Suppressor macrophage treated with lipopolysaccharide for 1 hour (primary cell): ENCODE measurements at places on chromosomes 12 and 14.

DNA sequence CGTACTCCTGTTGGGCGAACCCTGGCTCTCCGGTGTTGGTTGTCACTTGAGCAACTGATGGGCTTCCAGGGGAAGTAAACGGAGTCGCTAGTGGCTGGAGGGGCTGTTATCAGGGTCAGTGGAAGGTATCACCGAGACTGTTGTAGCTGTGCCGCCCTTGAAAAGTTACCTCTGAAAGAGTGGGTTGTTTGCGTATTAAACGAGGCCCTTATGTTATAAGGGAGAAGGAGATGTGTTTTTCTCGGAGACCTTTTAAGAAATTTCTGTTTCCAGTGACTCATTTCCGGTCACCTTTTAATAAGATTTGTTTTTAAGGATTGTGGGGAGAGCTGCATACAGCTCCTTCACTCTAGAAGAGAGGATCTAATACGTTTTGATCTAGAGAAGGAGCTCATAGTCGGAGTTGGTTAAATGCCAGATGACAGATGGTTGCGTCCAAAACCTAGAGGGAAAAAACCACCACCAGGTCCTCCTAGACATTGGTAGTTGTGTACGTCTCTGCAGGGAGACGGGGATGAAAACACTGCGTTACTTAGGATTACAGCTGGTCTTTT, 750 bp upstream of the DBX2 start:
- DNase-seq: no peak

- no peak for DNase-seq
Observed at GRCh38 chr12:84604551-84604950, 308.0 kb downstream of the SLC6A15 start.

- peak; percentile 90 for DNase-seq
Observed at GRCh38 chr12:55927588-55928502, at the start of gene PYM1. PYM1 (minus strand) TSS chr12:55927894; CDS start chr12:55927761, 133 bp downstream.

GRCh38 chr12:47741340-47741703, 16.0 kb upstream of the ENDOU start:
- peak; percentile 84 for DNase-seq

DNA sequence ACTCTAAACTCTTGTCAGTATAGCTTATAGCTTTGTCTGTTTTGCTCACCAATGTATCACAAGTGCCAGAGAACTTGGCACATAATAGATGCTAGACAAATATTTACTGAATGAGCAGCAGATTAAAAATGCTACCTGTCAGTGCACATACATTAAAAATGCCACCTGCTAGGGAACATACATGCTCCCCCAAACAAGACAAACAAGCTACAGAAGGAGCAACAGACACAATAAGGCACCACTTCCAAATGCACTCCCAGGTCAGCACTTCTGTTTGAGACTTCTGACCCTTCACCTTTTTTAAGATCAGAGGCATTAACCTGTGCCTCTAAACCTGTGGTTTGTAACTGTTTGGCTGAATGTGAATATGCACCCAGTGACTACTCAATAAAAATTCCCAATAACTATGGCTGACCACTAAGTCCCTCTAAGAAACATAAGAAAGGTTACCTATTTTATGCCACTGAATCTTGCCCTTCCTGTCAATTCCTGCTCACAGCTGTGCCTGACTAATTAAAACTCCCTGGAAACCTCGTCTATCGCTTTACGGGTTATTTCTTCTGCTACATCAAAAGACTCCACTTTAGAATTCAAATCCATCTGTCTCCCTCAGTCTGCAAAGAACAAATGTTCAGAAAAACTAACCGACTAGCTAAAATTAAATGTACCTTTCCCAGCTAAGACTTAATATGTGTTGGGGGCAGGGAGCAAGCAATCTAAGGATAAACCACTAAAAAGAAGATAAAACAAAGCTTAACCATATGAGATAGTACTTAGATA, 41.0 kb downstream of the HECTD4 start:
- no peak for DNase-seq

DNA sequence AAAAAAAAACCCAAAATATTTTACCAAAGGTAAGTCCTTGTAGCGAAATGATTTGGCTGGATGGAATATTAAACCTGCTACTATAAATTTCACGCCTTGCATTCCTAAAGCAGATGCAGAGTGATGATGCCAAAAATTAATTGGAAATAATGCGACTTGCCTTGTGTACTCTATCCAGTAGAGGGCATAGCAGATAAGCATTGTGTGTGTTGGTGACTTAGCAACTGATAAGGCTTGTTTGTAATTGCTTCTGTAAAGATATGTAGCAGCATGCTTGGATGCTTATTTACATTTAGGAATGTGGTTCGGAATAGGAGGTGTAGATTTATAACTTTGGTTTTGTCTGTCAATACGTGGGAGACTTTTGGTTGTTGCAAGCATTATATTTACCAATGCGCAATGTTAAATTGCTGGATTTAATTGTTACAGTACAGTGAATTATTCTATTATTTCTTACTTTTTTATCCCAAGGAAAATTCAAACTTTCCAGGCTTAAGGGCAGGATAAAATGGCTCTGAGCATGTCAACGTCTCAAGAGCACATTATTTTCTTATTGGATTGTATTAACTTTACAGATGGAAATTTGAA, 80.5 kb downstream of the TMEM260 start:
- peak; percentile 3 for DNase-seq

DNA sequence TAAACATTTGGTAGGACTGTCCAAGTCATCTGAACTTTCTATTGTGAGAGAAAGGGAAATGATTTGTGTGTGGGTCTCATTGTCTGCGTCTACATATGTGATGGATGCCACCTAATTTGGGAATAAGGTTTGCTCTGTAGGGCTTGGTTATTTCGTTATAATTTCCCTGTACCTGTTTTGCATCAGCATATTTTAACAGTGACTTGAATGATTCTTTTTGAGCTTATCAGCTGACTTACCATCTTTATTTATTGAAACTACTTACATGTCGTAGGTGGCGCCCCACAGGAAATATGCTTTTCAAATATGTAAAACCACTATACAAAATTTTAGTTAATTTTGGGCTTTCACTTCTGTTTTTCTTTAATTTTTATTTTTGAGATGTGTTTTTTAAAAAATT, 56.5 kb upstream of the BCAT1 start:
- DNase-seq: no peak

DNA sequence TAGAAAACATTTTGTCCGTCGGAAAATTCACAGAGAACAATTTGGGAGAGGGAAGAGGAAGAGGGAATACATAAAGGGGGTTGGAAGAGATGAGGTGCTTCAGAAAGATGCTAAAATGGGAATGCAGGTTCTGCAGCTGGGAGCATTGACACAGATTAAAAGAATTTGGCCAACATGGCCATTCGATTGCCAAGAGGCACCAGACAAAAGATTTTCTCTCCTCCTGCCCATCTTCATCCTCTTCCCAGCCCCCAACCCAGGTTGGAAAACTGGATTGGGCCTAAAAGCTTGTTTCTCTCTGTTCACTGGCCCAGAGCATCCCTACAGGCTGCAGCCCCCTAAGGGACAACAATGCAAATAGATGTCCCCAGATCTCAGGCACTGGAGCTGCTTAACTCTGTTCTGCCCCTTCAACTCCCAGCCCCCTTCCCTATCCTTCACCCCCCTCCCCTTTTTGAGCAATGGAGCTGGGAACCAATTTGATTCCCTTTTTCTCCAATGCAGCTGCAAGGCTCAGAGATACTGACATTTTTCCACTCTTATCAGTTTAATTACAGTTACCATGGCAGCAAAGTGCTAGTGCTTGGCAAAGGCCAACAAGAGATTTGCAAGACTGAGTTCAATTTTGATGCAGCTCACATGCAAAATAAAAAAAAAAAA, 1.9 kb downstream of the LMO3 start:
- DNase-seq: no peak

DNA sequence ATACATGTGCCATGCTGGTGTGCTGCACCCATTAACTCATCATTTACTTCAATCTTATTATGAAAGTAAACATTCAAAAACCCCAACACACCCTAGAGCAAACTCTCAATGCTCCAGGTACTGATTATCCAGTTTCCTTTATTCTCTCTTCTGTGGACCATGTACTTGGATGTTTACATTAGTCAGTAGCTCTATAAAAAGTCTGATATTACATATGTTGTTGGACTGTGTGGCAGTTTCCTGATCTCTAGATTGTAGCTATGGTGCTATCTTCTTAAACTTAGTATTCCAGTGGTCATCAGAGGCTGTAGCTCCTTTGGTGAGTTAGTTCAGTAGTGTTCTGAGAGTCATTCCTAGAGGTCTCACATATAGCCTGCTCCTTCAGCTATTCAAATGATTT, 25.1 kb upstream of the ITGA5 start:
- no peak for DNase-seq

- peak; percentile 5 for DNase-seq
Observed at GRCh38 chr12:45547822-45548221, 181.7 kb upstream of the ARID2 start.

DNA sequence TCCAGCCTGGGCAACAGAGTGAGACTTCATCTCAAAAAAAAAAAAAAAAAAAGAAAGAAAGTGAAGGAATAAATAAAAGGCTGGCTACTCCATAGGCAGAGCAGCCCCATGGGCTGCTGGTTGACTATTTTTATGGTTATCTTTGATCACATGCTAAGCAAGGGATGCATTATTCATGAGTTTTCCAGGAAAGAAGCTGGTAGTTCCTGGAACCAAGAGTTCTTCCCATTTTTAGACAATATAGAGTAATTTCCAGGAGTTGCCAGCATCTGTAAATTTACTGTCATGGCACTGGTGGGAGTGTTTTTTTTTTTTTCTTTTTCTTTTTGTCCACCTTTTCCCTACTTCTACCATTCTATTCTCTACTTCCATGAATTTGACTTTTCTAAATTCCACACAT, 24.2 kb downstream of the FGD4 start:
- DNase-seq: peak; percentile 73

DNA sequence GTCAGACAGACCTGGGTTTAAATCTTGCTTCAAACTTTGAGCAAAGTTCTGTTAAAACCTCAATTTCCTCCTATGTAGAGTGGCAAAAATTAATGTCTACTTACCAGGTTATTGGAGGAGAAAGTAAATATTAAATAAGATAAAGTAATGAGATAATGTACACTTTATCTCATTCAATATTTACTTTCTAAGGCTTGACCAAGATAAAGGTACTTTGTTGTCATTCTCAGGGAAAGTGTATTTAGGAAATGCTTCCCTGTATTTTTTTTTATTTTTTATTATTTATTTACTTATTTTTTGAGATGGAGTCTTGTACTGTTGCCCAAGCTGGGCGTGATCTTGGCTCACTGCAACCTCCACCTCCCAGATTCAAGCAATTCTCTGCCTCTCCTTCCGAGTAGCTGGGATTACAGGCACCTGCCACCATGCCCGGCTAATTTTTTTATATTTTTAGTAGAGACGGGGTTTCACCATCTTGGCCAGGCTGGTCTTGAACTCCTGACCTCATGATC, 4.7 kb downstream of the FAM161B start:
- DNase-seq: no peak

GRCh38 chr14:74946659-74947281, 8.6 kb downstream of the PGF start:
- no peak for DNase-seq

- DNase-seq: no peak
Observed at GRCh38 chr14:65658202-65658601, 245.7 kb downstream of the FUT8 start.

GRCh38 chr12:132266802-132267201, 62.6 kb downstream of the GALNT9 start:
- no peak for DNase-seq

DNA sequence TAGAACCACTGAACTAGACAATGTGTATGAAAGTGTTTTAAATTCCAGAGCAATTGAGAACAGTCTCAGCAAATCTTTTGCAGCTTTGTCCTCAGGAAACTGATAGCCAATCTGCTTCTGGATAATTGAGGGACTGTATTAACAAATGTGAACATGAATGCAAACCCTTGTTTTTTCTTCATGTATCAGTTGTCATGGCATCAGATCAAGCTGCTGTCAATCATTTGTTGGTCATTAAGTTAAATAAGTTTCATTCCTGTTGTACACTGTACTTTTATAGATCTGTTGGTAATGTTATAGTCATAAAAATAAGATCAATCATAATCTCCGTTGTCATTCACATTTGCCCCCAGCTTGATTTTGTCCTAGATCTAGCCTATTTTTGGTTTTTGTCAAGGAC, 65.5 kb upstream of the RFX4 start:
- no peak for DNase-seq

DNA sequence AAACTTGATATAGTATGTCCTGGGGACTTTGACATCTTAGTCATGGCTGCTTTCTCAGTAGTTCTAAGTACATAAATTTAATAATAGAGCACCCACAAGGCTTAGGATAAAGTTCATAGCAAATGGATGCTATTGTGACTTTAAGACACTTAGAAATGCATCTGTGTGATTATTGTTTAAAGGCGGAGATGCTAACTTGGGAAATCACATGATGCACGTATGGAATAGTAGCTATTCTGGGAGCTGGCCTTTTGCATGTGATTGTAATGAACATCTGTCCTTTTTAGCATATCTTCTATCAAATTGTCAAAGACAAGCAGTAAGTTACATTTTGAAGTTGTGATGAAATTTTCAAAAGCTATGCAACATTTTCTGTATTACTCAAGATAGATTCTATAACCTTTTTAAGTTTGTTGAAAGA, 46.7 kb upstream of the ATP2A2 start:
- no peak for DNase-seq

DNA sequence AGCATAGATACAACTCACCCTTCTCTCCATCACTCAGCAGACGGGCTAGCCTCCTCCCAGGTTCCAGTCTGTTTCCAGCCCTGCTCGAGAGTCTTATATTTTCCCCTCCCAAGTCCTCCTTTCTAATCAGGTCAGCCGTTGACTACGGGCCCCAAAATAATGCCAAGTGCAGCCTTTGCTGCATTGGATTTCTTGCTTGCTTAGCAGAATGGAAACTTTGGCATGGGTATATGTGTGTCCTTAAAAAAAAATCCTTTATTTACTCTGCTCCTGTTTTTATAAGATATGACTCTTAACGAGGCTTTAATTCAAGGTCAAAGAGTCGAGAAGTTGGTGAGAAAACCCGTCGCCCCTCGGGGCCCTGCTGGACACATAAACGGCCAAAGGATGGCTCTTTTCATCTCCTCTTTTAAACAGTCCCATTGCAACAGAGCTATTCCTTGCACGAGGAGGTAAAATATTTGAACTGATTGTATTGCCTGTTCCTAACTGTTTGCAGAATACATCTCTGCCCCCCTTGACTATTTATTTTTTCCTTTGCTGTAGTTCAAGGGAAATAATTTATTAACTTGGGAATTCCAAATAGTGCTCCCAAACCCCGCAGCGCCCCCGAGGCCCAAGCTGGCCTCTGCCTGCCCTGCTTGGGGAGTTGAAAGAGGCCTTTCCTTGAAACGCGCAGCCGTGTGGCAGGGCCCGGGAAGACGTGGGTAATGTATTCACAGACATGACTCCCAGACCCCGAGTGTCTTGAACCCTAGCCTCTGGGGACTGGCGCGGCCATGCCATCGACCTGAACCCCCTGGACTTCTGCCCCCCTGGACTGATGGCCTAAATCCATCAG, 156.5 kb upstream of the MYL2 start:
- no peak for DNase-seq
